ENCODE measurements at places on chromosomes 1 and 21.

DNA sequence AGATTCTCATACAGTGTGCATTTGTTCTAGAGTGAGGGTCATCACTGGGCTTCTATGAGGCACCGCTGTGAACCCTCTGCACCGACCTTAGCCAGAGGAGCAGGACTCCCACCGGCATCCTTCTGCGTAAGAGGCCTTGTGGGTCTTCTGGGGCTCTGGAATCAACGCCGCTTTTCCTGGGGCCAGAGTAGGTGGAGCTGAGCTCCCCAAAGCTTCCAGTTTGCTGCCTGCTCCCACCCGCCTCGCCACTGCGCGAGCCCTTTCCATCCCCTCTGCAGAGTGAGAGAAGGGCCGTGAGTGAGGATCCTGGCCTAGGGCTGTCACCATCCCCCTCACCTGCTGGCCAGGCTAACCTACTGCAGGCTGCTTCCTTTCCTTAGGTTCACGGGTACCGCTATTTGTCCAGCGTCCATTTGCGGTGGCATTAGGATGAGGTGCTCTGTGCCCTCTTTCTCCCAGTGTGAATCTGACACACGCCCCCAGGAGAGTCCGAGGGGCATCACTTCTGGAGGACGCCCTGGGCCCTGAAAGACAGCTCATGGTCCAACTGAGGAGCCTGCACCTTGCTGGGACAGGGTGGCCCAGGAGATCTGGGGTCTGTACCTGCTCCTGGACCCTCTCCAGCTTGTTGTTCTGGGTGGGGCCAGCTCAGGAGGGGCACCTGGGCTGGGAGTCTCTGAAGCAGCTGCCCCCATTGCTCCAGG is 36.2 kb downstream of the UMODL1 start:
- DNase-seq = no peak

DNA sequence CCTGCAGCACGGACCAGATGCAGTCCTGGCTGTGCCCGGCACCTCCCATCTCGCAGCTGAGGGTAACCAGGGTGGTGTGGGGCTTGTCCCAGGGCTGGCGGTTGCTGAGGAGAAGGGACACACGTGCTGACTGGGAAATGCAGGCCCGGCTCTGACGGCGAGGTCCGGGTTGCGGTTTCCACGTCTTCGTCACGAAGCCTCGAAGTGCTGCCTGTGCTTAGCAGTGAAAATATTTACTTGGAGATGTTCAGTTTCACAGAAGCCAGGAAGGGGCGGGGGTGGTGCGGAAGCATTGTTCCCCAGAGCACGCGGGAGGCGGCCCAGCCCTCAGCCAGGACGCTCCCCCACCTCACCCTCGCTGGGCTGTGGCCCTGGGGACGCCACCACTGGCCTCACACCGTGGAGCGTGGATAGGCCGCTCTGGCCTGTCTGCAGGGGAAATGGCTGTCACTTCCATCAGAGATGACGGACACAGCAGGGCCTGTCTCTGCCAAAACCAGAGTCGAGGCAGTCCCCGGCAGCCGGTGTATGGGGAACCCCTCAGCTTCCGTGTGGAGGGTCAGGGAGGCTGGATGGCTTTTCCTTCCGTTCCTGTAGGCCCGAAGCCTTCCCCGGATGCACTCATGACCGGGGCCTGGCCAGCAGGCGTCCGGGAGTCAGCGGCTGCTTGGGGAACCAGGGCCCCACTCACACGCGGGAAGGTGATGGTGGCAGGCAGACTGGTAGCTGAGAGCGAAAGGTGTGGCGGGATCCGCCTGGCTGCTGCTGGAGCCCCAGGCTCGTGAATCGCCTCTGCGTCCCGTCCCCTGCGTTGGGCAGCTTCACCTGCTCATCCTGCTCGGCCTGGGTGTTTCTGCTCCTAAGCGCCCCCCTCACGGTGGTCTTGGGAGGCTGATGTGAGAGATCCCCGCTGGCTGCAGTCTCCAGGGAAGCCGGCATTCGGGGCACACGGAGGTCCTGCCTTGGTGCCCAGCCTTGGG is 14.7 kb upstream of the POFUT2 start:
- no peak for DNase-seq

- peak; percentile 21 for DNase-seq
These were observed 1.7 kb upstream of the SORT1 start for GRCh38 chr1:109399326-109399957.

- no peak for DNase-seq
These were observed 66.6 kb downstream of the CD34 start for GRCh38 chr1:207844371-207844770.

- no peak for DNase-seq
These were observed 4.5 kb upstream of the COL16A1 start for GRCh38 chr1:31708324-31708723.

DNA sequence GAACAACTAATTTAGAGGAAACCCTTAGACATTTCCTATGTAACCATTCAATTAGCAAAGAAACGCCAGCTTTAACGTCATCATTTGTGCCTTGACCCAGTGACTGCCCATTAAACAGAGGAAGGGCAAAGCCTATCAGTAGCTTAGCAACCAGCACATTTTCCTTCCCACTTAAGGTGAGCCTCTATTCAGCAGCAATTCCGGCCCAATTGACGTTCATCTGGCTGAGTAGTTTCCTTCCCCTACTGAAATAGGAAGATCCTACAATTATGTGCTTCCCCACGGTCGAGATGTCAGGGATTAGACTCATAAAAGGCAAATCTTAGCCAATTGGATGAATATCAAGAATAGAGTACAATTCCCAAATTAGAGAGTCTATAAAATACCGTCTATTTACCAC is 482.1 kb upstream of the ADAMTS5 start:
- no peak for DNase-seq

- DNase-seq = no peak
These were observed 14.3 kb downstream of the MRAP start for GRCh38 chr21:32312976-32313375.

- no peak for DNase-seq
These were observed 18.6 kb upstream of the DMRTB1 start for GRCh38 chr1:53440633-53441032.

DNA sequence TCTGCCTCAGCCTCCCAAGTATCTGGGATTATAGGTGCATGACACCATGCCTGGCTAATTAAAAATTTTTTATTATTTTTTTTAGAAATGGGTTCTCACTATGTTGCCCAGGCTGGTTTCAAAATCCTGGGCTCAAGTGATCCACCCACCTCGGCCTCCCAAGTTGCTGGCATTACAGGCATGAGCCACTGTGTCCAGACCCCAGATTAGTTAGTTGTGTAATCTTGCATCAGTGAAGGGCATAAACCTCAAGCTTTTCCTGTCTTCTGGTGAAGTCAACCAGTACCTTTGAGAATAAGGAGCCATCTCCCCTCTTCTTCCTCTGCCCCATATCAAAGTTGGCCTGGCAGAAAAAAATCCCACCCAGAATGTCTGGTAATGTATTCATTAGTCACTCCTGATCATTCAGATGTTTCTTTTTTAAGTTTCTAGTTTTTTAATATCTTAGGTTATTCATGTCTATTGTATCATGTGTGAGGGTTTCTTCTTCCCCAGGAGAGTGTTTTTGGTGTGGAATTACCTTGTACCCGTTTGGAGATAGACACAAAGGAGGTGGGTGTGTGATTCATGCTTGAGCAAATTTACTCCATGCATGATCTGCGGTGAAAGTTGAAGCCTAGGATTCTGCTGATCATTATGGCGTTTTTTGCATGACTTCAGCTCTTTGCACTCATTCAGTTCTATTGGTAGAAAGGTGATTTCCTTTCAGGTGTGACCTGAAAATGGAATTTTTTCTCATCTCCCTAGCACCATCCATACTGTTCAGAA is 144.0 kb downstream of the FMN2 start:
- no peak for DNase-seq

DNA sequence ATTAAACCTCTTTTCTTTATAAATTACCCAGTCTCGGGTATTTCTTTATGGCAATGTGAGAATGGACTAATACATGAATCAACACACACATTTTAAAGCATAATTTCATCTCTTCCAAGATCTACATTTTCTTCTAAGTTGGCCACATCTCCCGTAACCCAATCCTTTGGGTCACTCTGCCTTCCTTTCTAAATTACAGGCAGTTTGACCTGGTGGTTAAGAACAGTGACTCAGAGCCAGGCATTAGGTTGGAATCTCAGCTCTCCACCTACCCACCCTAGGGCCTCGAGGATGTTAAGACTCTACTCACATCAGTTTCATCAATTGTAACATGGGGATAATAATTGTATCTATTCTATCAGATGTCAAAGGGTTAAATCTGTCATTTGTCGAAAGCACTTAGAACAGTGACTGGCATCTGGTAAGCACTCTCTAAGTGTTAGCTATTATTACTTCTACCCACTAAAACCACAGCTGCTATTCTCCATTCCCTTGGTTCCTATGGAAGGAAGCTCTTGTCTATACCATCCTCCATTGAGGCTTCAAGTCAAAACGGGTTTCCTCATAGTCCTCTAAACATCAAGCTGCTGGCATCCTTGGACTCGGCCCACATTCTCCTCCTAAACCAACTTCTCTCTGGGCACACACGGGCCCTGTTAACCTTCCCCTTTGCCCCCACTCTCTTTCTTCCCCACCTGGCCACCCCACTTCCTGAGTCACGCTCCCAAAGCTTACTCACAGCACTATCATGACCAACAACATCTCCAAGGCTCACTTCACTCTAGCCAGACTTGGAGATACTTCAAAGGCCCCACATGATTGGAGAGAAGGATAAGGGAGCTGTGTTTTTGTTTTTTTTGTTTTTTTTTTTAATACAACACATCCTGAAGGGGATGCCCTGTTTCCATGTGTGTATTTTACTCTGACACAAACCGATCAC is 116.9 kb downstream of the TGFBR3 start:
- DNase-seq = no peak

DNA sequence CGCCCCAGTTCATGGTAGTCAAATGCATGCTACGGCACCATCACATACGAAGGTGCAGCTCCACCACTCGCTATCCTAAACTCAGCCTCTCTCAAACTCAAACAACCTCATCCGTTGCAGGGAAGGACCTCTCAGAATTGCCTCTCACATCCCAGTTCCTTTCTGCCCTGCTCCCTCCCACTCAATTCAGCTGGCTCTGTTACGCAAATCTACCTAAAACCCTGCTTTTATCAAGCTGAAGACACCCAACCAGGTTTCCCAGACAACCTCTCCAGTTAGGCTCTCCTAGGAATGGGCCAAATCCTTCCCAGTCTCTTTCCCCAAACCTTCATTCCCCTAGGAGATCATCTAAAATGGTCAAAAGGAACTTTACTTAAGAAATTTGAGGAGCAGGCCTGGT is 62.9 kb downstream of the CLSTN1 start:
- DNase-seq = no peak

- DNase-seq = no peak
These were observed 61.0 kb upstream of the NBPF3 start for GRCh38 chr1:21378705-21379494.

GRCh38 chr1:243266231-243266630 is 10.4 kb downstream of the SDCCAG8 start:
- no peak for DNase-seq

- no peak for DNase-seq
These were observed 33.5 kb upstream of the RGS4 start for GRCh38 chr1:163035446-163036249.

DNA sequence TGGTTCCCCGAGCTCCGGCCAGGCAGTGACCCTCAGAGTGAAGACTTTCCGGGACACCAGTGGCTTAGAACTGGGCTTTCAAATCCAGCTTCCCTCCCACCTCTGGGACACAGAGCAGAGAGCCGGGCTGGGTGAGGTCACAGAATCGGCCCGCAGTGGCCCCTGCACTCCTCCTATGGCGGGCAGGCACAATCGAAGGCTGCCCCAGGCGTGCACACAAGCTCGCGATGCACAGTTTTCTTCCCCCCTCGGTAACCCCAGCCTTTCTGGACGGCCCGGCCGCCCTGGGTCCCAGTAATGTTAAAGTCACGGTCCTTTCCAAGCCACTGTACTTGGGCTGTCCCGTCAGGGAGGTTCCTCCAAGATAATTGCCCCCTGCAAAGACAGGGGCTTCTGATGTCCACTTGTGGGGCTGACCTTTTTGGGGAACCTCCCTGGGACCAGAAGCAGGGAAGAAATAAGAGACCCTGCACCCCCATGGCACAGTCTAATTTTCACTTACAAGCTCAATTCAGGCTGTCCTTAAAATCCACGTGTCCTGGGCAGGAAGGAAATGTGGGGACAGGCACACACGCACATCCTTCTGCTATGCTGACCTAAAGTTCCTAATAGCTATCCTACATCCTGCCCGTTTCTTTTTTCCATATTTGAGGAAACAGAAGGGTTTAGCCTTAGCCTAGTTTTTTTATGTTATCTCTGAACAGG is 13.7 kb downstream of the TFF3 start:
- no peak for DNase-seq

DNA sequence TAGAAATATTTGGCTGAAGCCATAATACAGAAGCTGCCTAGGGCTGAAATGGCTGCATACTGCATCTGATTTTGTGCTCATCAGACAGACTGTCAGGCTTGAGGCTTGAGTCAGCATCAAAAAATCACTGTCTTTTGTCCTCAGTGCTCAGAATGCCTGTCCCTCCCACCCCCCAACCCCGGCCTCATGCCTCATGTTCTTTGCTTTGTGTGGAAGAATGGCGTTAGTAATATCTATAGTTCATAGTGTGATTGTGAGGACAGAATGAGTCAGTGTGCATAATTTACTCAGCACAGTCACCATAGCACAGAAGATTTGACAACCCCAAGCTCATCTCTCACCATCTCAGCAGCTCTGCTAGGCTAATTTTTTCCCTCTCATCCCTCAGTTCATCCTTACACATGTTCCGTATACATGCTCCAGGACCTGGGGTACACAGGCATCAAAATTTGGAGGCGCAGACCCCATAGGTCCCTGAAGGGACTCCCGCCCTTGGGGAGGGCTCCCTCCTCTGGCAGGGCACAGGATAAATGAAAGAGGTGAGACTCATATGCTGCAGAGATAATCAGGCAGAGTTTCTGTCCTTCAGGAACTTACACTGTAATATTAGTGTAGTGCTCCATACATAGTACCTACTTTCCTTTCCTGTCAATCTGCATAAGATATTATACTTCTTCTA is 159.1 kb upstream of the C8B start:
- DNase-seq = no peak

- no peak for DNase-seq
These were observed at the start of gene ANKRD45 for GRCh38 chr1:173669491-173669941. ANKRD45 (minus strand) TSS chr1:173669851; CDS start chr1:173659418, 10,433 bp downstream.

DNA sequence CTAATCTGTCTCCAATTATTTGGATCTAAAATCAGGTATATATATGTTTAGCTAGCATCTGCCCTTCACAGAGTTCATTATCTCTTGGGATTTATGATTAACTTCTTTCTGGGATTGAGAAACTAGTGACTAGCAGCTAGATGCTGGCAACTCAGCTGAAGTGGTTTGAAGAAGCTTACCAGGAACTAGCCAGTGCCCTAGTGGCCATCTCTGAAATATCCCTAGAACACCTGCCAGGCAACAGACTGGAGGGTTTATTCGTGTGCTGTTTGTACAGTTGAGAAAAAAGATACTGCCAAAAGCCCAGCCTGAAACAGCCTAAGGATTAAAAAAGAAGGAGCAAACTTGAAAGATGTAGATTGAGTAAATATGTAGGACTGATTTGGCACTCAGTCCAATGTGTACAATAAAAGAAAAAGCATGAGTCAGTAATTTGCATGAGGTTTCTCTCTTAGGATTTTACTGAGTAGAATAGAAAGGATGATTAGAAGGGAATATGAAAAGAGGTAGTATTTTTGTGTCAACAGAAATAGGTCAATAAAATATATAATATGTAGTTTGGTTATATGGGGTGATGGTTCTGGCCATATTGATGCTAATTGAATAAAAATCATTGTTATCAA is 1144.6 kb upstream of the ADGRL2 start:
- DNase-seq = no peak

Measured in memory B cell (primary cell).